Hematopoietic multipotent progenitor cell (in vitro differentiated cells): ENCODE measurements at places on chromosomes 5 and 9.
A peak's percentile ranks its signal among the peaks of the same experiment; 100 is the strongest.

- no peak for DNase-seq
Measured at GRCh38 chr9:75983319-75984045, 93.0 kb downstream of the PCSK5 start.

- DNase-seq: no peak
Measured at GRCh38 chr9:21969951-21970799, 24.0 kb downstream of the CDKN2A start.

GRCh38 chr9:126160854-126161329 is 165.7 kb upstream of the MVB12B start:
- no peak for DNase-seq

- no peak for DNase-seq
Measured at GRCh38 chr5:57435701-57436134, 46.9 kb downstream of the ACTBL2 start.

DNA sequence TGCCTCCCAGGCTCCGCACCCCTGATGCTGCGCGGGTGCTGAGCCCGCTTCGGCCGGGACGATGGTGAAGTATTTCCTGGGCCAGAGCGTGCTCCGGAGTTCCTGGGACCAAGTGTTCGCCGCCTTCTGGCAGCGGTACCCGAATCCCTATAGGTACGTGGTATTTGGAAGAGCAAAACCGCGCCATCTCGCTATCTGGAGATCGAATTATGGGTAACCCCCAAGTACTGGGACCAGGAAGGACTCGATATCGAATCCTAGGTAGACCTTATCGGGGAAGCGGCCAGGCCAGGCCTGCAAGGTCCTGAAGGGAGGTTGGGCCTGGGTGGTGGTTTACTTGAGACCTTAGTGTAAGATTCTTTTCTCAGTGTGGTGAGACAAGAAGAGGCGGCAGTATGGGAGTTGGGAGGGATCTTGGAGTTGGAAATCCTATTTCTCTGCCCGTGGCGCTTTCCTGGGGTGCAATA is 359 bp downstream of the PRELID1 start:
- no peak for DNase-seq

- no peak for DNase-seq
Measured at GRCh38 chr5:89353837-89354551, 471.0 kb upstream of the MEF2C start.

DNA sequence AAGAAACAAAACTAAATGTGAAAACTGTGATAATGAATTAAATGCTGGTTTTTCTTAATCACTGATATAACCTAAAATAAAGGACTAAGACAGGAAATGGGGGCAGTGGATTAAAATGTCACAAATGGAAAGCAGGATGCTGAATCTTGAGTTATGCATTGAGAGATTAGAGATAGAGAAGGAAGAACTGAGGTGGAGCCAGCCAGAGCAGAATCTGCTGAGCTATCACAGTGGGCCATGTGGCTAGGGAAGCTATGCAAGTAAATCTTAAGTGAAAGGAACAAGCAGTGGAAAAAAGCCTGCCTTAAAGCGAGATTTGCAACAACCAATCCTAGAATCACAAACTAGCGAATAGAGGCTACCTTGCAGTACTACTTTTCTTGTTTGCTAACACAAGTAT is 188.5 kb upstream of the RASA1 start:
- DNase-seq: peak; percentile 72

- no peak for DNase-seq
Measured at GRCh38 chr5:43631182-43631910, 28.4 kb downstream of the NNT start.

GRCh38 chr9:12718482-12719026 is 25.4 kb downstream of the TYRP1 start:
- DNase-seq: no peak

DNA sequence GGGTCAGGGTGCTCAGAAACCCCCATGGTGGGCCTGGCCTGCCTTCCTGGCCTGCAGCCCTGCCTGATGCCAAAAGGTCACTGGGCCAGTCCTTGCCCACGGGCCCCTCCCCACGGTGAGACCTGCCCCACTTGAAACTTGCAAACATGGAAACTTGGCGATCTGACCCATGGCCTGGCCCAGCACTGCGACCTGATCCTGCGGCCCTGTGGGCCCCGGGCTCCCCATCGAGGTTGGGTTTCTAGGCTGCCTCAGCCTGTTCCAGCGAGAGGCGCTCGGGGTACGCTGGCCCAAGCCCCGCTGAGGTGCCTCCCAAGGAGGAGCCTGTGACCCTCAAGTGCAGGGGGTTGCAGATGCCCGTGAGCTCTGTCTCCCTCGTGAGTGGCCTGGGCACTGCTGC is 37.5 kb upstream of the SLC6A19 start:
- DNase-seq: no peak

- DNase-seq: no peak
Measured at GRCh38 chr9:125271081-125271480, 9.5 kb downstream of the GAPVD1 start.

DNA sequence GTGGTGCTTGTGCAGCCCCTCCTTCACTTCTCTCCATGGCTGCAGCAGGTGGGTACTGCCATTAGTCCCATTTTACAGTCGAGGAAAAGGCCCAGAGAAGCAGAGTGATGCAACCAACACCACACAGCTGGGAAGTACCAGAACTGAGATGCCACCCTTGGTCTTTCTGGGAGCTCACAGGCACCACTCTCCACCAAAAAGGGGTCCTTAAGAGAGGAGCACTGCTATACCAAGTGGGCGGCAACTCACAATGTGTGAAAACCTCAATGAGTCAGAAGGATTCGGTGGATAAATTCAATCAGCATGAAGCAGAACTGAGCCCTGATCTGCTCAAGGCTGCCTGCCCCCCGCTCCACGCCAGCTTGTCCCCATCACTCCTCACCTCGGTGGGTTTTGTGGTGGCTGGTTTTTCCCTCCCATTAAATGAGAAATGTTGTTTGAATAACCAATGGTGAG is 213.7 kb downstream of the FSTL4 start:
- DNase-seq: no peak

- DNase-seq: no peak
Measured at GRCh38 chr5:15798006-15798405, 298.0 kb downstream of the FBXL7 start.

DNA sequence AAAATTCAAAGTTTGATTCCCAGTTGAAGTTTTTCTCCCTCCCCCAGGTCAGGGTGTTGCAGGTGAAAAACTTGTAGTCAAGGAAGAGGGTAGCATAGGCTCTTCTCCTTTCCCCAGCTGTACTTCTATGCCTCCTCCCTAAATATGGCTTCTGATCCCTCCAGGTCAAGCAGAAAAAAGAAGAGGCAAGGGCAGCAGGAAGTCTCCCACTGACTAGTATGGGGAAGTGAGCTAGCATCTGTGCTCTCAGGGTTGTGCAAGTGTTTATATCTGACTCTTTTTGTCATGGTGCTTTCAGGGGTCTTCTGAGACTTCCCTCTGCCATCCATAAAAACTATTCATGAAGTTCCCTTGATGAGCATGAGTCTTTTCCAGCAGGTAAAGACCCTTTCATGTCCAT is 76.0 kb downstream of the ATPSCKMT start:
- DNase-seq: no peak

GRCh38 chr5:176673651-176674583 is 26.6 kb downstream of the TSPAN17 start:
- DNase-seq: no peak

DNA sequence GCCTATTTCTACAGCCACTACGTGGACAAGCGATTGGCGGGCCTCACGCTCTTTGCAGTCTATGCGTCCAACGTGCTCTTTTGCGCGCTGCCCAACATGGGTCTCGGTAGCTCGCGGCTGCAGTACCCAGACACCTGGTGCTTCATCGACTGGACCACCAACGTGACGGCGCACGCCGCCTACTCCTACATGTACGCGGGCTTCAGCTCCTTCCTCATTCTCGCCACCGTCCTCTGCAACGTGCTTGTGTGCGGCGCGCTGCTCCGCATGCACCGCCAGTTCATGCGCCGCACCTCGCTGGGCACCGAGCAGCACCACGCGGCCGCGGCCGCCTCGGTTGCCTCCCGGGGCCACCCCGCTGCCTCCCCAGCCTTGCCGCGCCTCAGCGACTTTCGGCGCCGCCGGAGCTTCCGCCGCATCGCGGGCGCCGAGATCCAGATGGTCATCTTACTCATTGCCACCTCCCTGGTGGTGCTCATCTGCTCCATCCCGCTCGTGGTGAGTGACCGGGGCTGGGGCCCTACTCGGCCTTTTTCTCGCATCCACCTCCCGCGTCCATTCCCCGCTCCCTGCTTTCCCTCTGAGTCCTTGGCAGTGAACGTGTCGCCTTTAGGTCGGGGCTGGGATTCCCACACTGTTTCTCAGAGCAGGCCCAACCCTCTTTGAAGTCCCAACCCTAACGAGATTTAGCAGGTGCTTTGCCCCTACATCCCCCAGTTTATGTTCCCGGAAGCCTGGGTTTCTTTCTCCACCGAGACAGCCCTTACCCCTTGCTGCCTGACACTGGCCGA is 1.8 kb downstream of the PTGER4 start:
- no peak for DNase-seq

- DNase-seq: no peak
Measured at GRCh38 chr5:147560718-147561331, 51.0 kb upstream of the DPYSL3 start.

GRCh38 chr5:145775893-145776444 is 59.2 kb downstream of the PRELID2 start:
- DNase-seq: no peak

- DNase-seq: no peak
Measured at GRCh38 chr5:34905564-34905963, 9.7 kb downstream of the RAD1 start.

DNA sequence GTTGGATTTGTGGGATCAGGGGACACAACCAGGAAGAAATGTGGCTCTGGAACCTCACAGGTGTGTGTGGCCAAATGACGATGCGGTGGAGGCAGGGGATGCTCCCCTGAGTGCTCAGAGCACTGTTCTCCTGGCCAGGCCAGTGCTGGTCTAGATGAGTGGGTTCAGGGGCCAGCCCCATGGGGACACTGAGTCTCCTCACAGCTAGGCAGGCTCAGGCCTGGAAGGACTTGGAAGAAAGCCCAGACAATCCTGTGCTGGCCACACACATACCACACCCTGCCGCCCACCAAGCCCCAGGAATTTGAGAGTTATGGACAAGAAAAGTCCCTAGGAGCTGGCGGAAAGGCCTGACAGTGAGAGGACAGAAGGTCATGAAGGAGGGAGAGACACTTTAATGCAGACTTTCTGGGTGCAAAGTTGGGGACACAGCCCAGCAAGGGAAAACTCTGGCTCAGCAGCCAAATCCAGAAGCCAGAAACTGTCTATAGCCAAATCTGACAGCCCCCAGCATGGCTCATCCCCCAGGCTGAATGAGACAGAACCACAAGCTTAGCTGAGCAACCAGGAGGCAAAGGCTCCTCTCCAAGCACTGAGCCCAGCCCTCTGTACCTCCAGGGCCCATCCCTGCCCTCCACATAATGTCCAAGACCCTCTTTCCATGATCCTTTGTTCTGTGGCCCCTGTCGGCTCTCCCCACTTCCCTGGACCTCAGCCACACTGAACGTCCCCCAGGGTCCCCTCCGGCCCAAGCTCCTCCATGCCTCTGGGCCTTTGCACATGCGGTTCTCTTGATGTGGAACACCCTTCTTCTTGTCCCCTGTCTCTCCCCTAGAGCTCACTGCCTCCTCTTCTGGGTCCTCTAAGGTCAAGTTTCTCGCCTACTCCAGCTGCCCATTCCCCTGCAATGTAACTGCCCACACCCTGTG is 22.4 kb downstream of the LHX6 start:
- DNase-seq: no peak

DNA sequence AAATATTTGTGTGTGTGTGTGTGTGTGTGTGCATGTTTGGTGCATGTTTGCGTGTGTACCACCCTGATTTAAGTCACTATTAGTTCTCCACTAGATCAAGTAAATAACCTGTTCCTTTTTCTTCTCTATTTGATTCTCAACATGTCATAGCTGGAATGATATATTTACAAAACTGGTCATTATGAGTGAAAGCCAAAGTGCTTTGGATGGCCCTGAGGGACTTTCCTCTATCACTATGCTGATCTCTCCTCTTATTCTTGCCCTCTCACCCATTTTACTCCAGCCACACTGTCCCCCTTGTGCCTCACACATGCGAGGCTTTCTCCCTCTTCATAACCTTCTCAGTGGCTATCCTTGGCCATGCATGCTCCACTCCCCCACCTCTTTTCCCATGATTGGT is 144.6 kb upstream of the NMUR2 start:
- DNase-seq: no peak

DNA sequence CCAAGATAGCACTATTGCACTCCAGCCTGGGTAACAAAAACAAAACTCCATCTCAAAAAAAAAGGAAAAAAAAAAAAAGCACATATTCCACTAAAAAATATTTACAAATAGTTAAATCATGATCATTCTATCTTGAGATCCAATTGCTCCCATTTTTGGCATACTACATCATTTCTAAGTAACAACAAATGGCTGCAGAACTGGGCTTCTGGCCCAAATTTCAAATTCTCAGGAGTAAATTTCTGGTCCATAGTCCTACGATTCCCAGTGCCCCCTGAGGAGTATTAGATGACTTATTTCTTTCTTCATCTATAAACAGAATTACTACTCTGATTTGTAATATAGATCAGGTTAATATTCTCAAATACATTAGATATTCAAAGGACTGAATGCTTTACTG is 62.1 kb downstream of the CEMIP2 start:
- DNase-seq: no peak

DNA sequence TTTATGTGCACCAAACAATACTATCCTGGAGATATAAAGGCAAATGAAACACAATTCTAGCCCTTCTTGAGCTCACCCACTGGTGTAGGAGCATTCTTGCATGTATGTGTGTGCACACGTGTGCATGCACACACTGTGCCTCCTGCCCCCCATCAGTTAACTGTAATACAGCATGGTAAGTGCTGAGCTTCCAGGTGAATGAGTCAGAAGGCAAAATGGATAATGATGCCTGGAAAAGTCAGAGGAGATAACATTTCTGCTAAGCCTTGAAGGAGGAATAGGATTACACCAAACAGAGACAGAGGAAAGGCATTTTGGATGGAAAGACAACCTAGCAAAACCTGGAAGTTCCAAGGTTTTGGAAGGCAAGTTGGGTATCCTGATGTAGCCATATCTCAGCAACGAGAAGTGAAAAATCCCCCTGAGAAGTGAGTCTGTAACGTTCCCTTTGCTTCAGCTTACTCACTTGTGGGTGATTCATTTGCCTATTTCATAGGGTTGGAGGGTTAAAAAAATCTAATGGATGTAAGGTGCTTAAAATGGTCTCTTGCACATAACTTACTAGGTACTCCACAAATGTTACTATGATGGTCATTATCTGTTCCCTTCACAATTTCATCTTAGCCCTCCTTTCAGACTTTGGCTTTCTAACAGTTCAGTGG is 101.4 kb upstream of the STC2 start:
- no peak for DNase-seq
